ENCODE measurements at places on chromosomes 7 and 10.

DNA sequence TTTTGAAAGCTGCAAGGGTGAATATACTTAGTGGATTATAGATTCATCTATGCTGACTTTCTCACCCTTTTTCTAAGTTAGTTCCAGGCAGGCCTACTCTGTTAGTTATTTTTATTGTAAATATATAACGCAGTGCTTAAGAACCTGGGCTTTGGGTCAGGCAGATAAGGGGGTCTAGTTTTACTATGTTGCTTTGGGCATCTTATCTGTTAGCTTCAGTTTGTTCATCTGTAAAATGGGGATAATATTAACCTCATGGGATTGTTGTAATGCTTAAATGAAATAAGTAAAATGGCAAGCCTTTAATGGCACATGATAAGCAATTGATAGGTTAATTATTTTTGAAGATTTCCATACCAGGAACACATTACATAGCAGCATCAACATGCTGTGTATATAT is 79.5 kb downstream of the ST7 start:
- DNase-seq, result no peak

DNA sequence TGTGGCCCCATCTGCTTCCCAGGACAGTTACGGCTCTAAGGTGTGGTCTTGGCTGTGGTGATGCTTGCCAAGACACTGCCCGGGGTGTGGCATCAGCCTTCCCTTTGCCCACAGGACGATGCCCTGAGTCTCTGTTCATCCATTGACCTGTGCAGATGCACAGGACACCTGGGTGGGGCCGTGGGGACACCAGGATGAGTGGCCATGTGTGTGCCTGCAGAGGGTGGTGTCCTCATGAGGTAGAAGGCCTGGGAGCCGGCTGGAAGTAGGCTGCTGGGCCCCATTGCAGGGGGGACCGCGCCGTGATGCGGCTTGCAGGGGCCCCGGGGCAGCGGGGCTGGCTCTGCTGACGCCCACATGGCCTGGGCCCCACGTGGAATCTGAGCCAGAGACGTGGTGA is 22.4 kb upstream of the PWWP2B start:
- peak; percentile 10 for DNase-seq

- DNase-seq, result no peak
Measured at GRCh38 chr10:86942441-86943315, 14.7 kb downstream of the MMRN2 start.

- no peak for DNase-seq
Measured at GRCh38 chr10:117668327-117669008, 125.9 kb downstream of the EMX2 start.

DNA sequence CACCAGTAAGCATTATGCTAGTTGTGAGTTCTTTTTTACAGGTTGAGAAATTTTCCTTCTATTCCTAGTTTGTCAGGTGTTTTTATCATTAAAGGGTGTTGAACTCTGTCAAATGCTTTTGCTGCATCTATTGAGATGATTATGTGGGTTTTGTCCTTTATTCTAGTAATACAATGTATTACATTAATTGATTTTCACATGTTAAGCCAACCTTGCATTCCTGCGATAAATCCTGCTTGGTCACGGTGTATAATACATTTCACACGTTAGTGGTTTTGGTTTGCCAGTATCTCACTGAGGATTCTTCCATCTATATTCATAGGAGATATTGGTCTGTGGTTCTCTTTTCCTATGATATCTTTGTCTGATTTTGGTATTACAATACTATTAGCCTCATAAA is 136.0 kb downstream of the UBE2H start:
- no peak for DNase-seq

GRCh38 chr7:29871787-29872398 is 65.6 kb downstream of the WIPF3 start:
- DNase-seq, result no peak

DNA sequence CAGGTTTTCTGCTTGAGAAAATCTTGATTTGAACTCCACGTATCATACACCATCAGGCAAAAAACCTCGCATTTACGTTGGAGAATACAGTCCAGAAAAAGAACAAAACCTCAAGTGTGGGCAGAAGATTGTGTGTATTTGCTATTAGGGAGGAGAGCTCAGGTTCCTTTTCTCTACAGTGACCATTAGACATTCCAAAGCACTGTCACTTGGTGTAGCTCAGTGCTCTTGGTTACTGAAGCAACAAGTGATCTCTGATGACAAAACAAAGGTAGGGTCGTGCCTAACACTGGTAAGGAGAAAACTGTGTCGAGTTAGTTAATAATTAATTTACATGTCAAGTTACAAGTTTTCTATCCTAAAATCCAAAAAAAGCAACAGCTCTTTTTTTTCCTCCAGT is 72.6 kb downstream of the C1GALT1 start:
- no peak for DNase-seq

- no peak for DNase-seq
Measured at GRCh38 chr7:113131367-113131766, 13.0 kb upstream of the SMIM30 start.

DNA sequence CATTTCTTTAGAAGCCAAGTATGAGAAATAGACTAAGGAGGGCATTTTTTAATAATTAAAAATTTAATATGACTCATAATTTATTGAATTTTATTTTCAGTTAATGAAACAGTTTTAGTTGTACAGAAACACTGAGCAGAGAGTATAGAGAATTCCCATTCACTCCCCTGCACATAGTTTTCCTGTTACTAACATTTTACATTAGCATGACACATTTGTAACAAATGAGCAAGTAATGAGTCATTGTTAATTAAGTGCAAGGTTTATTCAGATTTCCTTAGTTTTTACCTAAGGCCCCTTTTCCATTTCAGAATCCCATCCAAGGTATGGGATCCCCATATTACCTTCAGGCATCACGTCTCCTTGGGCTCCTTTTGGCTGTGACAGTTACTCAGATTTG is 271.5 kb upstream of the FZD8 start:
- DNase-seq, result no peak

- no peak for DNase-seq
Measured at GRCh38 chr7:119925581-119926289, 347.2 kb upstream of the KCND2 start.

DNA sequence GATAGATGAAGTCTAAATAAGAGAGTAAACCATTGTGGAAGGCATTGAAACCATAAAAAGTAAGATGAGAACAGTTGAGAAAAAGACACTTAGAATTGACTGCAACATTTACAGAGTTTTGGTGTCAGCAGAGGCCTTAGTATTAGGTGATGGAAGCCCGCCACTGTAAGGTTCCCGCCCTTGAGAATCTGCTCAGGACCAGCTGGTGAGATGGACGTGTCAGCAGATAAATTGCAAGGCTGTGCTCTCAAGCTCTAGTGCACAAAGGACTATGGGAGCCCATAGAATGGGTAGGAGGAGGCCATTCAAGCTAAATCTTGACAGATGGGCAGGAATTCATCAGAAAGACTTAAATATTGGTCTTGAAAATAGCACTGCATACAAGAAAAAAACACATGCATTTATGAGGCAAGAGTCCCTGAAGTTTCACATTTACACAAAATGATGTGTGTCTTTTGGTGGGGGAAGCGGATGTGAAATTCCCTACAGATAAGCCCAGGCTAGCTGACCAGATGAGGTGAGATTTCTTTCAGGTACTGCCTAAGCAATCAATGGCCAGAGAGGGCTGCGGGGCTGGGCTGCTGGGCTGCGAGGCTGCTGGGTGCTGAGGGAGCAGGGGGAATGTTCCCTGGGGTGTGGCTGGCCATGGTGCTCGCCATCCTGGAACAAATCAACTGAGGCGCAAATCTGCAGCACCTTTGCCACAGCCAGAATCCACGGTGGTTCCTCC is 42.5 kb downstream of the SYPL1 start:
- DNase-seq, result peak; percentile 10

- DNase-seq, result no peak
Measured at GRCh38 chr10:49112851-49113250, 2.5 kb downstream of the VSTM4 start.

DNA sequence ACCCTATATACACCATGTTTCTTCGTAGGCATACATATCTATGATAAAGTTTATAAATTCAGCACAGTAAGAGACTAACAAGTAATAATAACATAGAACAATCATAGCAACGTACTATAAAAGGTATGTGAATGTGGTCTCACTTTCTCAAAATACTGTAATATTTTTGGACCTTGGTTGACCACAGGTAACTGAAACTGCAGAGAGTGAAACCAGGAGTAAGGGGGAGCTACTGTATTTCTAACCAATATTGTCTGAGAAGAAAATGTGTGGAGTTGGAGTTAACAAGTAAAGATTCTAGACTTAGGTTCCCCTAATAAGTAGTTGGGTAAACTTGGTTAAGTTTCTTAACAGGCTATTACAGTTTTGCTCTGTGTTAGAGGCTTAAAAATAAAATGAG is 72.1 kb downstream of the GNAI1 start:
- DNase-seq, result no peak

GRCh38 chr7:4612939-4613841 is 68.9 kb upstream of the FOXK1 start:
- no peak for DNase-seq

DNA sequence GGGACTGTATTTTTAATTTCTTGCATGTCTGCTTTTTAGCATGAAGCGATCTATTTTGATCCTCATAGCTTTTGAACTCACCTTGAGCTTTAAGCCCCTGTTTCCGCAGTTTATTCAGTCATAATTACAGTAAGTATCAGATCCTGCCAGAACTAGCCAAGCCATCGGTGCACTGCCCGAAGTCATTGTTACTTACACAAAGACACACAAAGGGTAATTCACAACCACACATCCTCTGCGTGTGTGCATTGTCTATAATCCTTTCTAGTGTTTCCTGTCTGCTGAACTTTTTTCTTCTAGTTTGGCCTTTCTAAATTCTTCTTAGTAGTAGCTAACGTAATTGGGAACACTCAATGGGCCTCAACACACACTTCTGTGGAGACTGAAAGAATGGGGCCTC is 133.0 kb downstream of the SFMBT2 start:
- DNase-seq, result no peak

GRCh38 chr10:91198781-91199180 is 21.7 kb upstream of the PCGF5 start:
- DNase-seq, result no peak

DNA sequence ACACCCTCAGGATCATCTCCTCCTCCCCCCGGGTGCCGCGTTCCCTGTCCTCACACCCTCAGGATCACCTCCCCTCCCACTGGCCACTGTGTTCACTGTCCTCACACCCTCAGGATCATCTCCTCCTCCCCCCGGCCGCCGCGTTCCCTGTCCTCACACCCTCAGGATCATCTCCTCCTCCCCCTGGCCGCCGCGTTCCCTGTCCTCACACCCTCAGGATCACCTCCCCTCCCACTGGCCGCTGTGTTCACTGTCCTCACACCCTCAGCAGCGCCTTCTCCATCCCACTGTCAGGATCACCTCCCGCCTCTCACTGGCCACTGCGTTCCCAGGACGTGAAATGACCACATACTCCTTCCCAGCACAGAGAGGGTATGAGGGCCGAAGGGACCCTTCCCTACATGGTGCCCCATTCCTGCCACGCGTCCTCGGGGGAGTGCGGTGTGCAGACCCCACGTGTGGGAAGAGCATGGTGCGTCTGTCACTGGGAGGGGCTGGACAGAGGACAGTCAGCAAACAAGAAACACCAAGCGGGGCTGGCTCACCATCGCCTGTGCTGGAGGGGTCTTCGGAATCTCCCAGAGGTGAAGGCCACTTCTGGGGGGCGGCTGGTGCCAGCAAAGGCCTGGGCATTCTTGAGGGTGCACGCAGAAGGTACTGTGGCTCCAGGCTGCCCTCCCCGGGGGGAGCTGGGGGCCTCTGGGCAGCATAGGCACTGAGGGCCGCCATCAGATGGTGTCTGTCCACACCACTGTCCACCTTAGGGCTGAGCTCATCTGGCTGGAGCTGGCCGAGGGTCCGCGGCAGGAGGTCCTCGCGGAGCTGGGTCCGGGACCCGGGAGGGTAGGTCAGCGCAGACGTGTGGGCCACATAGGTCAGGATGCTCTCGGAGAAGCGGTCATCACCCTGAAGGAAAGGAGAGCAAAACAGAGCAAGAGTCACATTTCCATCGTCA is 421.0 kb downstream of the PTPRN2 start:
- DNase-seq, result no peak

- DNase-seq, result no peak
Measured at GRCh38 chr10:73956476-73957359, 41.2 kb upstream of the VCL start.

DNA sequence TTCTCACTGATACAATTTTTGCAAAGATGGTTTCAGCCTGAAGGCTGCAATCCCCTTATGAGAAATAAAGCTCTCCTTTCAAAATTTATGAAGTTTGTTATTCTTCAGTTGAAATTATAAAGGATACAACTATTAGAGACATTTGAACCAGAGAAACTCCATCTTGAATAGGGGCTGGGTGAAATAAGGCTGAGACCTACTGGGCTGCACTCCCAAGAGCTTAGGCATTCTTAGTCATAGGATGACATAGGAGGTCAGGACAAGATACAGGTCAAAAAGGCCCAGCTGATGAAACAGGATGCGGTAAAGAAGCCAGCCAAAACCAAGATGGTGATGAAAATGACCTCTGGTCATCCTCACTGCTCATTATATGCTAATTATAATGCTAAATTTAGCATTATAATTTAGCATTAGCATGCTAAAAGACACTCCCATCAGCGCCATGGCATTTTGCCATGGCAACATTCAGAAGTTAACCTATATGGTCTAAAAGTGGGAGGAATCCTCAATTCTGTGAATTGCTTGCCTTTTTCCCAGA is 22.4 kb upstream of the IFIT1B start:
- DNase-seq, result no peak

DNA sequence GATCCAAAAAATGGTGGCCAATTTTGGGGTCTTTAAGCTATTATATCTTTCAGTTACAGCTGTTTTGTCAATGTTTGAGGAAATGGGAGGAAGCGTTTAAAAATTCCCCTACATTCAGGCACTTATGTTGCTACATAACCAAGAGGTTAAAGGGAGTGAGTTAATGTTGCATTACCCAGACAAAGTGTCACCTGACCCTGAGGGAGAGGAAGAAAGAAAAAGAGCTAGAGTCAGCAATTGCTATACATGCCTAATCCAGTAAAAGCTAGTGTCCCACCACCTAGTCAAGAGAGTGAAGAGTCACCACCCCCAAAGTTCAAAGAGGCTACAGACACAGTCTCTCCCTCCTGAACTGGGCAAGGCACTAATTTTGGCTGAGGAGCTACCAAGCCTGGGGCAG is 69.5 kb upstream of the ZNF92 start:
- no peak for DNase-seq

DNA sequence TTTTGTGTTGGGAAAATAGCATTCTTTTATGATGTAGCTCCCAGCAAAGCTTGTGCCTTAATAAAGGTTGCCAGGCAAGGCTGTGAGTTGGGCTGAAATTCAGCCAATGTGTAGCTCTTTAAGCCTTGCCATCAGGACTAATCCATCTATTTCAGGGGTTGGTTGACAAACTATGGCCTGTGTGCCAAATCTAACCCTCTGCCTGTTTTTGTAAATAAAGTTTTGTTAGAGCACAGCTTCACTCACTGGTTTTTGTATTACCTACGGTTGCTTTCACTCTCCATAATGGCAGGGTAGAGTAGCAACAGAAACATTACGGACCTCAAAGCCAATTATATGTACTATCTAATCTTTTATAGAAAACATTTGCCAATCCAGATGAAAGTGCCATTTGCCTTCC is 638.1 kb upstream of the POT1 start:
- no peak for DNase-seq

- DNase-seq, result no peak
Measured at GRCh38 chr7:133183969-133184368, 68.9 kb upstream of the EXOC4 start.
